ENCODE measurements at places on chromosomes 2 and 18.

DNA sequence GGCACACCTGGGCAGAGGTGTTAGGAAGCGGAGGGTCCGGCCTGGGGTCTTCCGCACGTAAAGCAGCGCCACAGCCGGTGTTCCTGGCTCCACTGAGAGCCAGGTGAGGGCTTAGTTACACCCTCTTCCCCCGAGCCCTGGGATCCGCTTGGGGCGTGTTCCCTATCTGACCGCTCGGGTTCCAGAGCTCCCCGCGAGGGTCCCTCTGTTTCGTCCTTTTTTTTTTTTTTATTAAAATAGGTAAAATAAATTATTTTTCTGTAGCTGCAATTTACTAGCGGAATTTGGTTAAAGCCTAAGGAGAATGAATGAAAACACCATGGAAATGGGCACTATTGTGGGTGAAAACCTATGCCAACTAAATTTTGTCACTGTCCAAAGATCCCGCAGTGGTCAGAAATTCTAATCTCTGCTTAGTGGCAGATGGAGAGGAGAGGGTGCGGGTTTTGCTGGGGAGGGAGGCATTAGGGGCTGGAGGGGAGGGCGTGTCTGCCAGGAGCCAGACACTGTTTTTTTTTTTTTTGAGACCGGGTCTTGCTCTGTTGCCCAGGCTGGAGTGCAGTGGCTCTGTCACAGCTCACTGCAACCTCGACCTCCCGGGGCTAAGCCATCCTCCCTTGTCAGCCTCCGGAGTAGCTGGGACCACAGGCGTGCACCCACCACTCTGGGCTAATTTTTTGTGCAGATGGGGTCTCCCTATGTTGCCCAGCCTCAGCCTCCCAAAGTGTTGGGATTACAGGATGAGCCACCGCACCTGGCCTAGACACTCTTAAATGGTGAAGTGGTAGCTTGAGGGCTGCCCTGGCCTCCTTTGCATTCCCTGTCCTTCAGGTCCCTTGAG, 834 bp downstream of the PDCL3 start:
- no peak for DNase-seq

DNA sequence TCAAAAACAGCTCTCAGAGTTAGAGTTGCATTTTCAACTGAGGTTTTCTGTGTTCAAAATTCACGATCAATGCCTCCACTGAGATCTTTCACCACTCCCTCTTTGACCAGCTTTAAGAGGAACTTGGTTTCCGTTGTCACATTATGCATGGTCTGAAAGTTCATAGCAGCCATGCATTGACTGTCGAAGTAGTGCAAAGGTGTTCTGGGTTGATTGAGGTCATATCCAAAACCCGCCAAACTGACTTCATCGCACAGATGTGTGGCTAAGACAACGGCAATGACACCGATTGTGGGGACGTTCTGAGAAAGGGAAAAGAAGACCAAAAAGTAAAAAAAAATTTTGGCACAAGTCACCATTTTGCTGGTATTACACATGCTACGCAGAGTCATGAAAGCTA, 48.7 kb downstream of the ST3GAL5 start:
- DNase-seq: no peak

GRCh38 chr2:156199588-156199987, 132.9 kb downstream of the NR4A2 start:
- no peak for DNase-seq

DNA sequence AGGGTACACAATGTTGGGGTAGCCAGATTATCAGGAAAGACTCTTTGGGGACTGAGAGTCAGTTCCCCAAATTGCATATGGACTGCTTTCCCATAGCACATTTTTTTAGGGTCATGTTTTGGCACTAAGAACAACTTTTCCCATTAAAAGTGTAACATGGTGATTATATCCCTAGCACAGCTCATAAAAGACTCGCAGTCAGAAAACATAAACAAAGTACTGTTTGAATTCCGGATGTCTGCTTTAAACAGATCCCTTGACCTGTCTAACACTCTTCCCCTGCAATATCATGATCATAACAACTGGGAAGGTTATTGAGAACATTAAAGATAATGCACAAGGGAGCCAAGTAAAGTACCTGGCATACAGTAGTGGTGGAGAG, 262.2 kb downstream of the ASXL3 start:
- DNase-seq: no peak

GRCh38 chr18:49342690-49343089, 117.8 kb downstream of the DYM start:
- DNase-seq: no peak

DNA sequence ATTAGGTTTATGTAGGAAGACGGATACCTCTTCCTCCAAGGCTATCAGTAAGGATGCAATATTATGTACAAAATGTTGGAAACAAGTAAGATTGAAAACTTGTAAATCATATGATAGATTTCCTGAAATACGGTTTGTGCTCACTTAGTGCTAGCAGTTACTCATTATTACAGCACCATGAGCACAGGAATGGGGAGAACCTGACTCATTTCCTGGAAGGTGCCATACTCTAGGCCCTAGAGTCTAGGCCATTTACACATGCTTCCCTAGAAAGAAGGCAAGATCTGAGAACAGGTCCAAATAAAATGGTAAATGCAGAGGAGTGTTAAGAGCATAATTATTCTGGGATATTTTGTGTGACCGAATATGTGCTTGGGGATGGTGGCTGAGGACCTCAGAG, 467.7 kb upstream of the CELF4 start:
- DNase-seq: no peak

GRCh38 chr2:238667008-238667407, 180.9 kb upstream of the TWIST2 start:
- no peak for DNase-seq

DNA sequence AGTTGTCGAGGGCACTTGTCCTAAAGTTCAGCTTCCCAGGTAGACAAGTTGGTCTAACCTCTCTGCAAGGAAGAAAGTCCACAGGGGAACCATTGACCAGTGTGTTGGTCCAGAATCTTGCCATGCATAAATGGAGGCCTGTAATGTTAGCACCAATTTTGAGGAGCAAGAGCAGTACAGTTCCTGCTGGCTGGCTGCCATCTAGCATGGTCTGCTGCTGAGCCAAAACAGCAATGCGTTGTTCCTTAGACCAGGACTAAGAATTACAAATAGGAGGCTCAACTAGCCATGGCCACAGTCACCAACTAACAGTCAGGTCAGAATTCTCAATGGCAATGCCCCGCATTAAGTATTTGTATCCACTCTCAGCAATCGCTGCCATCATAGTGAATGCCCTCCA, 72.8 kb upstream of the WIPF1 start:
- DNase-seq: no peak

GRCh38 chr2:85178154-85178553, 45.0 kb downstream of the TCF7L1 start:
- no peak for DNase-seq

GRCh38 chr2:81894451-81894990, 1590.0 kb upstream of the LRRTM1 start:
- DNase-seq: no peak

DNA sequence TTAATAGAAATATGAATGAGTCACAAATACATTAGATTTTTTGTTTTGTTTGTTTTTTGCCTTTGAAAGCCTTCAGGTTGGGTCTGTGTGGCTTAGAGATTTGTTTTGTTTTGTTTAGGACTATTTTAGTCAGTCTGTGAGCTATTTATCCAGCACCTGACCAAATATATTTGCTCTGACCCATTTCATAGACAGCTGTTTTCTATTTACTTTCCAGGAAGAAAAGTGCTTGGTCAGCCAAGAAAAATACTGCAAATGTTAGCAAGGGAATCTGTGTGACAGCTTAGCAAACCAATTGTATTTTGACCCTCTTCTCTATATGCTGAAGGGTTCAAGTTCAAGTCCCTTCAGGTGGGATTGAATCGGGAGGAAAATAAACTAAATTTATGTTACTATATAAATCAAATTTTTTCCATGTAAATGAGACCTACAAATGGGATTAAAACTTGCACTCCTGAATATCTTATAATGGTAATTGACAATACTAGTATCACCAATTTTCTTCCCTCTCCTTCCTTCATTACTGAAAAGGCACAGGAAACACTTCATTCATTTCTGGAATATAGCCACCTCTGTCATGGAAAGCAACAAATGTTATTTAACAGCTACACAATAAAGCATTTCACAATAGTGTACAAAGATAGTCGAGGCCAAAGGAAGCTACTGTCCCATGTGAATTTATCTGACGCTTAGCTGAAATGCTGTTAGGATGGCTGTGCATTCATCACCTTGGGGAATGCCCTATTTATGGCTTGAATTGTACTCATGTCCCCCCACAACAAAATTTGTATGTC, 23.1 kb upstream of the KLF7 start:
- DNase-seq: no peak

DNA sequence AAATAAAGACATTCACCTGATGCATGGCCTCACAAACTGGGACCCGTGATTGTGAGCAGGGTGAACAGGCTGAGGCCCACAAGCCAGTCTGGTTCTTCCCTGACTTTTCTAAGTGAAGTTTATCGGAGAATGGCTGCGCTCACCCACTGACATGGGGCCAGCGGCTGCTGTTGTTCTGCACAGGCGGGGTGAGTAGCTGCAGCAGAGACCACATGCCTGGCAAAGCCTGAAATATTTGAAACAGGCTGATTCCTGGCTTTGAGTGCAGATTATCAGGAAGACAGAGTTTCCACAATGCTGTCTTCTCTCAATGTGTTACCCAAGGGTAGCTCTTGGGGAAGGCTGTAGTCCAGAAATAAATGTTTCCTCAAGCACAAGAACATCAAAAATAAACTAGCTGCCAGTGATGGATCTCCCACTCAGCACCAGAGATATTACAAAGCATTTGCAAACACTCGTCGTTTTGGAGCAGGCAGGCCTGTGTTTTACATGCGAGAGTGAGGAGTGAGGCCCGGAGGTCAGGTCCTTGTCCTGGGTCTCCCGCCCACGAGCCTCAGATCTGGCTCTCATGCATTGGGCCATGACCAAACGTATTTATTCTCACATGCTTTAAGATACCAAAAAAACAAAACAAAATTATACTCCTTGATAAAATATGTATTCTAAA, 647.1 kb downstream of the GALR1 start:
- no peak for DNase-seq

GRCh38 chr2:12867631-12868287, 151.0 kb downstream of the TRIB2 start:
- DNase-seq: no peak

DNA sequence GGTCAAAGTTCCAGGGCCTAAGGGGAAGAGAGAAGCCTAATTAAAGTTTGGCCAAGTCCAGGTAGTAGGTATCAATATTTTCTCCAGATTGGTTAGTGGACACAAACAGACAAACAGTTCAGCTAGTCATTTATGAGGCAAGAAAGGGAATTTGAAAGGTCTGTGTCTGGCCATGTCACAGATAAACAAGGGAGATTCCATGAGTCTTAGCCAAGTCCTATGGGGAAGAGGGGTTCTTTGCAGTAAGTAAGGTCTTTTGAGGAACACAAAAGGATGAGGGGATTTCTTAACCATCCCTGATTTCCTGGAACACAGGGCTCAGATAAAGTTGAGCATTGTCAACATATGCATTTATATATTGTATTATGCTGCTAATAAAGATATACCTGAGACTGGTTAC, 310.8 kb downstream of the PLCL1 start:
- DNase-seq: no peak

GRCh38 chr2:12964904-12965539, 248.3 kb downstream of the TRIB2 start:
- DNase-seq: no peak

GRCh38 chr2:174395969-174396630, 570 bp downstream of the SCRN3 start:
- DNase-seq: no peak

GRCh38 chr2:102483086-102483485, 10.1 kb downstream of the SLC9A4 start:
- no peak for DNase-seq

DNA sequence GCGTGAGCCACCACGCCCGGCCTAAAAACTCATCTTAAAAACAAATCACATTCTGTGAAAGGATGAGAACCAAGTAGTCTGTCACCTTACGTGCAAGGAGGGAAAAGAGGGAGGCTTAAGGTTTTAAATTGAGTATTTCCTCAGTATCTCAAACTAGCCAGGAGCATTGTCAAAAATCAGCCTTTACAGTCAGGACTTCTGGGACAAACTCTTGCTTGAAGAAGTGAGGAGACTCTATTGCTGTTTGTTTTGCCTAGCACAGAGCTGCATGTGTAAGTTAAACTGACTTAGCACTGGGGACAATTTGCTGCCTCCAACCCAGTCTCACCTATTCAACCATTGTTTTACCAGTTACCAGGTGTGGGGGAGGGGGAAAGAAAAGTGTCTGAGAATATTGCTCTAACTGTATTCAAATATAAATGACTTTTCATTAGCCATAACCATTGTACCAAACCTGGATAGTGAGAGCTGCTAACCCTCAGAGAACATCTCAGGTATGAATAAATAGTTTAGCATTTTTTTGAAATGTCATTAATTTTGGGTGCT, 3.6 kb downstream of the INO80D start:
- no peak for DNase-seq

DNA sequence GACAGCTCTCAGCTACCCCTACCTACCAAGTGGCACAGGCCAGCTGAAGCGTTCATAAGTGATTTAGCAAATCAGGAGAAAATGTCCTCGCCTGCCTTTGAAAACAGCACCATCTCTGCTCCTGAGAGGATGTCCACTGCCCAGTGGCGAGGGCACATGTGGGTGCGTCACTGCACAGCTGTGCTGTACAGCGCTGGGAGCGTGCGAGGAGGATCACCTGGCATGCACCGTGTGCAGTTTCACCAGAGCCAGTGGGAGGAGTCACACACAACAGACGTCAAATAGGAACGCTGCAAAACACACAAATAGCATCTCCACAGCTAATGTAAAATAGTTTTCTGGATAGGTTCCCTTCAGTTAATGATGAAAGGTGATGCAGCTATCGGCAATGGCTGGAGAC, 154.1 kb downstream of the HDAC4 start:
- no peak for DNase-seq

GRCh38 chr2:53670331-53670730, 97.3 kb upstream of the CHAC2 start:
- no peak for DNase-seq

DNA sequence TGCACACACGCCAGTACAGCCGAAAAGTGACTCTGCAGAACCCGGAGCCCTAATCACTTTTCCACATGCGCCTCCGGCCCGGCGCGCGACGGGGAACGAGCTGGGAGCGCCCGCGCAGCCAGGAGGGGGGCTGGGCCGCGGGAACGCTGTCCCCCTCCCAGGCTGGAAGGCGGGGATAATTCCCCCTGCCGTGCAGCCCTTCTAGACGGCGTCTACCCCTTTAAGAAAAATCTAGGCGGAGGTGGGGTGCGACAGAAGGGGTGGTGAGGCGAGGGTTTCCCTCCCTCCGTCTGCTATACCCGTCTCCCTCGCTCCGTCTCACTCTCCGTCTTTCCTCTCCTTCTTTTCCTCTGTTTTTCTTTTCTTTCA, 2.4 kb downstream of the CYP26B1 start:
- DNase-seq: no peak

DNA sequence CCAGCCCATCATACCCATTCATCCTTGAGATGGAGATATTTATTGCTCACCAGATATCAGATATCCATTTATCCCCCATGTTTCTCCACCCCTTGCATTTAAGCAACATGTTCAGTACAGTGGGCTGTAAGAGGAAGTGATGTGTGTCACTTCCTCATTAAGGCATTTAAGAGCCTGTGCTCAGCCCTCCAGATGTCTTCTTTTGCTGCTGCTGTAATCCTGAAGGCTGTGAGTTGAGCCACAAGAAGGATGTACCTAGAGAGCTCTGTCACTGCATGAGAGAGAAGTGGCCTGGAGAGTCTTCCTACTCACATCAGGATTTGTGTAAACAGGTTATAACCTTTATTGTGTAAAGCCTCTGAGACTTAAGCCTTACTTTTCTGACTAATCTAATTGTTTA, 151.8 kb upstream of the UNC80 start:
- DNase-seq: no peak
